Stimulated activated naive CD4-positive, alpha-beta T cell treated with Interleukin-2 at 50 U/mL for 16 hours (primary cell): ENCODE measurements at places on chromosomes 7 and 10.

- no peak for DNase-seq
Observed at GRCh38 chr7:55258631-55259030, 106.5 kb upstream of the LANCL2 start.

DNA sequence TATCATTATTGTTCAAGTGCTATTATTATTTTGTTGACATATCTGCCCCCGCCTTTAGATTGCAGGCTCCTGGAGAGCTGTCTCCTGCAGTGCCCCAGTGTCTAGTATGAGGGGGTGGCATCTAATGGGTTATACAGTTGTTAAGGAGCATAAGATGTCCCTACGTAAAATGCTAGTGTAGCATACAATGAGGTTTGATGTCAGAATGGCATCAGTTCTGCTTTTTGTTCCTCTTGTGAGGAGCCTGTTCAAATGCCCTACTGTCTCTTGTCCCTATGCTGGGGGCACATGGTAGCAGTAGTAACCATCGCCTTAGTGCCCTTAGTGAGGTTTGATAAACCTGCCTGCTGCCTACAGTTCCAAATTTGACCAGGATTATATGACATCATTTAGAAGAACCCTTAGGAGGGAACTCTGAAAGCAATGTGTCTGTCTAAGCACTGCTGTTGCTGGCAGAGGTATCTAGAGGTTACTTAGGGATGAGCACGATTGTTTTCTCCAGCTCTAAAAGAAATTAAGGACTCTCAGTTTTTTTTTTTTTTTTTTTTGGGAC is 9.7 kb downstream of the CREM start:
- DNase-seq, result no peak

GRCh38 chr7:4003503-4003902 is 678.6 kb upstream of the FOXK1 start:
- DNase-seq, result no peak

GRCh38 chr10:33478675-33479125 is 144.2 kb upstream of the NRP1 start:
- DNase-seq, result no peak

- DNase-seq, result no peak
Observed at GRCh38 chr10:49072166-49072885, 43.0 kb downstream of the VSTM4 start.

- no peak for DNase-seq
Observed at GRCh38 chr7:55043691-55044370, 25.0 kb downstream of the EGFR start.

GRCh38 chr10:59181668-59182067 is 5.2 kb downstream of the PHYHIPL start:
- no peak for DNase-seq

DNA sequence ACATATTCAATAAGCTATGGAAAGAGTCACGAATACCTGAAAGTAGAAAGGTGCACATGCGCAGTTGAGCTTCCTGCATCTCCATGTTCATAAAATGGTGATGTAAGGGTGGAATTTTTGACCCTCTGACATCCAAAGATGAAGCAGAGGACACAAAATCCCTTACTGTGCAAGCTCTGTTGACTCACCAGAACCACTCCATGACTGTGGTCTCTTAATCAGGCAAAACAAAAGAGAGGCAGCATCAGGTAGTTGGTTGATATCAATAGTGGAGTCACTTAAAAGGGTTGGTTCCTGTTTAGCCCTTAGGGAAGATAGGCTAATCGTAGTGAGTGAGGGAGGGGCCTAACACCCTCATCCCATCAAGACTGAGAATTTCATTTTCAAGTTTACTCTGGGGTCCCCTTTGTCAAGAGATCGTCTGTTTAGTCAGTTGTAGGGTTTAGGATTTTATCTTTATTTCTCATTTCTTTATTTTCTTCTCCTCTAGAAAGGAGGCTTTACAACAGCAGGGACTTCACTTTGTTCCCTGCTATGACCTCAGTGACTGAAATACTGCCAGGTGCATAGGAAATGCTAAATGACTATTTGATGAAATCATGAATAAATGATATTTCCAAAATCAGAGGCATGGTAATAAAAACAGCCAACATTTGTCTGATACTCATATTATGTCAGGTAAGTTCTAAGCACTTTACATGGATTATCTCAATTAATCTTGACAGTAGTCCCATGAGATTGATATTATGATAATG is 98.1 kb downstream of the CD36 start:
- DNase-seq, result no peak

- no peak for DNase-seq
Observed at GRCh38 chr7:26090927-26091519, 61.0 kb upstream of the NFE2L3 start.

GRCh38 chr10:128633864-128634540 is 507.8 kb upstream of the MKI67 start:
- DNase-seq, result no peak

GRCh38 chr7:155959894-155960293 is 147.6 kb upstream of the SHH start:
- DNase-seq, result no peak

GRCh38 chr7:91632234-91632940 is 248.1 kb downstream of the MTERF1 start:
- DNase-seq, result no peak
